ENCODE measurements at places on chromosomes 1 and 21.

GRCh38 chr1:117026361-117026760 lies 24.8 kb downstream of the CD101 start:
- no peak for DNase-seq

- DNase-seq, result no peak
These were observed 36.4 kb downstream of the ZNF684 start for GRCh38 chr1:40567825-40568224.

- no peak for DNase-seq
These were observed 25.4 kb upstream of the SLC16A1 start for GRCh38 chr1:112981426-112981825.

GRCh38 chr1:97505816-97506215 lies 415.0 kb downstream of the DPYD start:
- DNase-seq, result no peak

- no peak for DNase-seq
These were observed 82.2 kb upstream of the ABCD3 start for GRCh38 chr1:94335950-94336349.

GRCh38 chr1:116429821-116430374 lies 56.9 kb downstream of the ATP1A1 start:
- no peak for DNase-seq

- DNase-seq, result no peak
These were observed 7.9 kb downstream of the TNFSF18 start for GRCh38 chr1:173042806-173043205.

DNA sequence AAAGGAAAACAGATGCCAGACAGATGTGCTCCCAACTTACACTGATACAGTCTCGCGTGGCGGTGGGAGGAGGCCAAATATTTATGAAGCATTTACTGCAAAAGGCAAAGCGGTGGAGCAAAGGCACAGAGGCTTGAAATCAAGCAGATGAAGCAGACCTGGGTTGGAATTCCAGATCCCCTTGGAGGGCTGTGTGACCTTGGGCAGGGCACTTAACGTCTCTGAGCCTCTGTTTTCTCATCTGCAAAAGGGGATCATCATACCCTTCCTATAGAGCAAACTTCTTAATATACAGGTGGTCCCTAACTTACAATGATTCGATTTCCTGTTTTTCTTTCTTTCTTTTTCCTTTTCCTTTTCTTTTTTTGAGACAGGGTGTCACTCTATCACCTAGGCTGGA lies 54.1 kb downstream of the IGSF21 start:
- DNase-seq, result no peak

- no peak for DNase-seq
These were observed 156.5 kb downstream of the CASZ1 start for GRCh38 chr1:10639775-10640578.
